ENCODE measurements at places on chromosomes 7 and 10.

DNA sequence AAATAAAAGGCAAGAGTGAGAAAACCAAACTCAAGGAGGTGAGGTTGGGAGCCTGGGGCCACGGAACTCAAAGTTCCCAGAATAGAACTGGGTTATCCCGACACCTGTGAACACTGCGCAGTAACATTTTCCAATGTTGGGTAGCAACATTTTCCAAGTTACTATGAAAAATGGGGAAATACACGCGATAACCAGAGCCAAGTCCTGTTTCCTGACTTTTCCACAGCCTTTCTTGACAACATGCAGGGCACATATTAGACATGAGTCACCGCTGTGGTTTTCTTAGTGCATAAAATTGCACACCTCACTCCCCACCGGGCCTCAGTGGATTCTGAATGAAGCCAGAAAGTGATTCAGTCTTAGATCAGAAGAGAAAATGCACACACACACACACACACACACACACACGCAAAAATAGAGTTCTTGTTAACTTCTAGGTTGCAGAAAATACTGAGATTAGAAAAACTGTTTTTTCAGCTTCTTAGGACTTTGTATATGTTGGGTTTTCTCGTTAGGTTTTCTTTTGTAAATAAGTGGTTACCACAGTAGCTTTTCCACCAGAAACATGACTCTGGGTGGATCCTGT lies 70.0 kb downstream of the CAMK1D start:
- DNase-seq: peak; percentile 96

- DNase-seq: no peak
Measured at GRCh38 chr10:77188521-77188920, 449.1 kb downstream of the KCNMA1 start.

GRCh38 chr7:47145186-47145725 lies 436.7 kb downstream of the TNS3 start:
- no peak for DNase-seq

- DNase-seq: no peak
Measured at GRCh38 chr7:24200407-24200966, 83.5 kb upstream of the NPY start.

DNA sequence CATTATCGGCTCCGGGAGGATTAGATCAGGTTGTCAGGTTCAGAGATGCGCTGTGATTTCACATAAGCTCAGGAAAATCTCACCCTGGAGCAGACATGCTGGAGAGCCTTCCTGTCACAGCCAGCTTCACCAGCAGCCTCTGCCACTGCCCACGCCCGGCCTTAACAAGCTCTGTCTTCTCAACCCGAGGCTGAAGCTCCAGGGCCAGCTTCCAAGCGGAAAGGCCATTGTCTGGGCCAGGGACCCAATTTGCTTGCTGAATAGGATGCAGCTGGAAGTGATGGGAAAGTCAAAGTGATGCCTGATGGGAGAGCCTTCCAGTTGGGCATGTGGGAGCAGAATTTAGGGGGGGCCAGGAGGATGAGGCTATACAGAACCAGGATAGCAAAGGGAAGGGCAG lies 36.3 kb downstream of the C10orf105 start:
- no peak for DNase-seq

DNA sequence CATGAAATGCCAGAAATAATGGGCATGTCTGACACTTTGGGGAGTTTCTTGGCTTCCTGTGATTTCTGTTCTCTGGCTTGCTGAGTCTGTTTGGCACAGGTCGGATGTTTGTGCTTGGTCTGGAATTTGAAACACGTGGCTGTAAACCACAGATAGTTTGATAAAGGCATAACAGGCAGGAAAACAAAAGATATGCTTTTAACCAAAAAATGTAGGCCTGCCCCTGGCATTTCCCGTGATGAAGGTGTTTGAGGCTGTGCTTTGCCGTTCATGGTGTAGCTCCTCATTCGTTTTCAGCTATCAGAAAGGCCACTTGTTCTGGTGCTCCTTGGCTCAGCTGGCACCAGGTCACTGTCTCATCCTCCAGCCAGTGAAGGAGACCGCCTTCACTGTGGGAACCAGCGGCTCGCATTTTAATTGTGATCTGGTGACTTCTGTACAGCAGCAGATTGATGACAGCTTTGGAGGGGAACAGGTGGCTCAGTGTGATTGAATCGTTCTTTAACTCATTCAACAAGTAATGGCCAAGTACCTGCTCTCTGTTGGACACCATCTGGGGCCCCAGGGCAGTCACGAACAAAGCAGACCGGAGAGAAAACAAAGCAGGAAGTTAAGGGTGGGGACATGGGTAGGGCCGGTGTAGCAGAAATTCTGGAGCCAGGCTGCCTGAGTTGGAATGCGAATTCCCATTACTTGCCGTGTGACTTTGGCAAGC lies 111.5 kb downstream of the CCNY start:
- DNase-seq: no peak

- no peak for DNase-seq
Measured at GRCh38 chr7:150368884-150369747, 494 bp downstream of the REPIN1 start.

GRCh38 chr7:93378131-93378760 lies 146.1 kb downstream of the VPS50 start:
- no peak for DNase-seq

GRCh38 chr7:103325744-103326143 lies 18.8 kb downstream of the DNAJC2 start:
- no peak for DNase-seq

- peak; percentile 21 for DNase-seq
Measured at GRCh38 chr10:113539789-113540188, 13.1 kb upstream of the HABP2 start.

- DNase-seq: no peak
Measured at GRCh38 chr10:110420401-110421193, 77.1 kb upstream of the DUSP5 start.

GRCh38 chr10:24483701-24484100 lies 240.0 kb downstream of the ARHGAP21 start:
- no peak for DNase-seq

- DNase-seq: no peak
Measured at GRCh38 chr10:85611093-85611740, 755.4 kb downstream of the GRID1 start.

DNA sequence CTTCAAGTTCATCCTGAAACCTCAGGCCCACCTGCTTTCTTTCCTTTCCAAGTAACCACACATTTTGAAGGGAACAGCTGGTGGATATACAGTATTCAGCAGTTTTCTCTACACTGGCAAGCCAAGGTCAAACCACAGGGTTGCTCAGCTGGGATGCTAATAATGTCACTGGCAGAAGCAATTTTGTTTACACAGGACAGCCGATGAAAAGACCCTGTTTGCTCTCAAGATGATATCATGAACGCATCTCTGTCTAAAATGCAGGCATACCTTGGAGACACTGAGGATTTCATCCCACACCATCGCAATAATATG lies 186.2 kb downstream of the USP6NL start:
- DNase-seq: peak; percentile 23

DNA sequence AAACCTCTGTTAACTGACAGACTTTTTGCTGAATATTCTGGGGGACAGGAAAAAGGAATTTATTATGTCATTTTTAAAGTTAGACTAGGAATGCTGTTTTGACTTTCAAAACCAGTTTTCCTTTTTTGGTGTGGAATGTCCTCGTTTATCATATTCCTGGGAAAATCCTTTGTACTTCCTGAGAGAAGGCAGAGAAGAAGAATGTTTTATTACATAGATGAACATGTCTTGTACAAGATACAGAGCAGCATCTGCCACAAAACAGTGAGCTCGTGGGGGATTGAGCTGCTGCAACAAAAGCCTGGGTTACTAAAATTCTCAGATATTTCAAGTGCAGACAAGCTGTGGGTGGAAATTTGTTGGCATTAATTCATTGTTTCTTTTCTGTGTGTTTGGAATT lies 20.2 kb downstream of the MCU start:
- DNase-seq: no peak

GRCh38 chr7:46134385-46134784 lies 213.3 kb upstream of the IGFBP3 start:
- DNase-seq: no peak

- no peak for DNase-seq
Measured at GRCh38 chr7:96218664-96219243, 103.1 kb downstream of the SLC25A13 start.

GRCh38 chr10:132406181-132406580 lies 9.2 kb downstream of the PWWP2B start:
- no peak for DNase-seq

GRCh38 chr10:124691421-124692099 lies 52.6 kb downstream of the FAM53B start:
- DNase-seq: no peak

GRCh38 chr7:143929224-143929920 lies 5.7 kb upstream of the OR2F2 start:
- DNase-seq: no peak

DNA sequence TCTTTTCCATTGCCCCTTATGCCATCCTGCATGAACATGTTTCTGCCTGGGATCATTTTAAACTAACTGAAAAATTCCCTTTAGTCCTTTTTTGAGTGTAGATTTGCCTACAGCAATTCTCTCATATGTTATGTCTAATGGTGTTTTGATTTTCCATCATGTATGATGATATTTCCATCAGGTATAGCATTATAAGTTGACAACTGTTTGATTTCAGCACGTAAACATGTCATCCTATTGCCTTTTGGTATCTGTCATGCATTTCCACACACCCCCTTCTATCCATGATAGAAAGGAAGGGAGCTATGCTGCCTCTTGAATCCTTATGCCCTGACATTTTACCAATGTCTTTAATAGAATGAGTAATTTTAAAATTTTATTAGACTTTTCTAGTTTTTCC lies 116.8 kb downstream of the ZPBP start:
- DNase-seq: no peak

DNA sequence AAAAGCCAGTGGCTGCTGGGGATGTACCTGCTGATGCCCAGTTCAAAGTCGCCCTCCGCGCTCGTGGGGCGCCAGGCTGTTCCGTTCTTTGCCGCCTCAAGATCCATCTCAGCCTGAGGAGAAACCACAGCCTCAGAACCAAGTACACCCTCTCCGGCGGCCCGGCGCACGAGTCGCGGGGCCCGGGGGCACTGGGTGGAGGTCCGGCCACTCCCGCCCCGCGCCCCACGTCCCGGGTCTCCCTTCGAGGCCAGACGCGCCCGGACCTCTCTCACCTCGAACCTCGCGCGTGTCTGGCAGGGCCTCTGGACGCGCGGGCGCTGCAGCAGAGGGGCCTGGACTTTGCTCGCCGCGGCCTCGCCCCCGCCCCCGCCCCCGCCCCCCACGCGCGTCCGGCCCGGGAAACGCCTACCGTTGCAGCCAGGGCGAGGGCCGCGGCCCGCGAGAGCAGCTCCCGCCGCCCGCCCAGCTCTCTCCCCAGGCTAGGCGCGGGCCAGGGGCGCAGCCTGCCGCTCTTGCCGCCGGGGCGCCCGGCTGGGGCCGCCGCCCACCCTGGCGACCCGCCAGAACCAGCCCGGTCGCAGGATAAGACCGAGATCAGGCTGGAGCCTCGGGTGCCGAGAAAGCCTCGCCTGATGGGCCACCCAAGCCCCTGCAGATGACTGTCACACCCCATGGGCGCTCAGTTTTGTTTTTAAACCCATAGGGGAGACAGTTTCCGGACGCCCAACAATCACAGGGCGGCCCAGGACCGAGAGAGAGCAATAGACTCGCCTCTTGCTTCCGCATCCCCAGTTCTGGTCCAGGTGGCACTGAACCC lies at the start of gene ABCB4:
Gene ABCB4 (minus strand): TSS at position 322 of the 820 bp plus-strand sequence. CDS start 215 bp downstream, at position 107.
- no peak for DNase-seq

- DNase-seq: no peak
Measured at GRCh38 chr10:131934769-131935168, 34.0 kb downstream of the PPP2R2D start.

DNA sequence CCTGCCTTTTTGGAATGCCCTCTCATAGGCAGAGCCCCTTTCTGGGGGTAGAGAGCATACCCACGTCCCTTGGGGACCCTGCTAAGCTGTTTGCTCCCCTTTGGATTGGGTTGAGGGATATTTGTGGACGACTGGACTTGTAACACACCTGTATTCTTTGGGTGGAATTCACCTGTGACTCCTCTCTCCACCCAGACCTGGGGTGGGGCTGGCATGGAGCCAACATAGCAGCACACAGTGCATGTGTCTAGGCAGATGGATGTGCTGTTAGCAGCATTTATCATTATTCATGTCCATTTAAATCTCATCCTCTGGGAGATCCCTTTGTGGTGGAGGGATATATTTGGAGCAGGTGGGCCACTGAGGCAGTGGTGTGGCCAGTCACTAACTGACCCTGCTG lies 51.0 kb downstream of the CDH23 start:
- DNase-seq: no peak

DNA sequence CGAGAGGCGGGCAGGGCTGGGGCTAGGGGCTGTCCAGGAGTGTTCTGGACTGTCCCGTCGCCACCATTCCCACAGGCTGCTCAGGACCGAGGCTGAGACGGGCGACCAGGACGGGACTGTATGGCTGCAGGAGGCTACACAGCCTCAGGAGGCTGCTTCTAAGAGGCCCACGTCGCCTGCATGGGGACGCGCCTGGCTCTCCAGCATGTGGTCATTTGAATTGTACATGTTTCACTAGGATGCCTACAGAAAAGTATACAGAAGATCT lies 216.3 kb downstream of the TCERG1L start:
- DNase-seq: no peak

DNA sequence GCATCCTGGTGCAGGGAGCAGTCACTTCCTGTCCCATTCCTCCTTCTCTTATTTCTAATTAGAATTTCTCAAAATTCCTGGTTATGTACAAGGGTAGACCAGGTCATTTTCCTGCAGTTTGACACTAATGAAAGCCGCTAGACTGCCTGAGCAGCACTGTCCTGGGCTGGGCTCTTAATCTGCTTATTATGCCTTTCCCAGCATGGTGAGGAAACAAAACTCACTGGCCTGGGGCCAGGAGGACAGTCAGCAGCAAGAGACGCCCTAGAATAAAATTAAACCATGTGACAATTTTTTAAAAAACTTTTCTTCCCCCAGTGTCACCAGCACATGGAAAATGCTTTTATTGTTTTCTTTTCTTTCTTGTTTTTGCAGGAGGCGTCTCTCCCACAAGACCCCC lies 647.5 kb downstream of the TYW1 start:
- no peak for DNase-seq

DNA sequence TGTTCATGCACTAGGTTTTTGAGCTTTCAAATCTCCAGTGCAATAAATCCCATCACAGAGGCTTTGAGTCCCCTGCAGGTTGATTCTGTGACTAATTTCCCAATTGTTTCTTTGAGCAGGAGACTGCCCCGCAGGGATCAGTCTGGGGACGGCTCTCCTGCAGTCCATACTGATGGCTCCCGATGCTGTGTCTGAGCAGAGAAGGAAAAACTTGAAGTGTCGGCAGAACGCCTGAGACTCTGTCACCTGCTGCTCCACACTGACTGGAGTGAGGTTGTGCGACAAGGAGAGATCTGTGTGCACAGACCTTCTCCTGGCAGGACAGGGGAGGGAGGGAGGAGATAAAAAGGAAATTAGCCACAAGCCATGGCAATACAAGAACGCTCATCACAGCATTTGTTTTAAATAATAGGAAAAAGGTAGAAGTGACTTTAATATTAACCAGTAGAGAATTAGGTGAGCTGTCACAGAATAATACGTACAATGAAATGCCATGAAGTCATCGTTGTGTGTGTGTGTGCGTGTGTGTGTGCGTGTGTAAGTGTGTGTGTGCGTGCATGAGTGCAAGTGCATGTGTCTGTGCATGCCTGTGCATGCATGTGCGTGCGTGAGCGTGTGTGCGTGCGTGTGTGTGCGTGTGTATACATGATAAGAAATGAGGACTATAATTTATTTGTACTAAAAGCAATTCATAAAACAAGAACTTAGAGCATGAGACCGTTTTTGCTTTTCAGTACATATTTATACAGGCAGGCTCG lies 38.2 kb downstream of the HTR5A start:
- DNase-seq: no peak

GRCh38 chr7:157027568-157028198 lies 17.2 kb upstream of the MNX1 start:
- DNase-seq: no peak
